EL (cell line): ENCODE measurements at places on chromosomes 7 and 10.

DNA sequence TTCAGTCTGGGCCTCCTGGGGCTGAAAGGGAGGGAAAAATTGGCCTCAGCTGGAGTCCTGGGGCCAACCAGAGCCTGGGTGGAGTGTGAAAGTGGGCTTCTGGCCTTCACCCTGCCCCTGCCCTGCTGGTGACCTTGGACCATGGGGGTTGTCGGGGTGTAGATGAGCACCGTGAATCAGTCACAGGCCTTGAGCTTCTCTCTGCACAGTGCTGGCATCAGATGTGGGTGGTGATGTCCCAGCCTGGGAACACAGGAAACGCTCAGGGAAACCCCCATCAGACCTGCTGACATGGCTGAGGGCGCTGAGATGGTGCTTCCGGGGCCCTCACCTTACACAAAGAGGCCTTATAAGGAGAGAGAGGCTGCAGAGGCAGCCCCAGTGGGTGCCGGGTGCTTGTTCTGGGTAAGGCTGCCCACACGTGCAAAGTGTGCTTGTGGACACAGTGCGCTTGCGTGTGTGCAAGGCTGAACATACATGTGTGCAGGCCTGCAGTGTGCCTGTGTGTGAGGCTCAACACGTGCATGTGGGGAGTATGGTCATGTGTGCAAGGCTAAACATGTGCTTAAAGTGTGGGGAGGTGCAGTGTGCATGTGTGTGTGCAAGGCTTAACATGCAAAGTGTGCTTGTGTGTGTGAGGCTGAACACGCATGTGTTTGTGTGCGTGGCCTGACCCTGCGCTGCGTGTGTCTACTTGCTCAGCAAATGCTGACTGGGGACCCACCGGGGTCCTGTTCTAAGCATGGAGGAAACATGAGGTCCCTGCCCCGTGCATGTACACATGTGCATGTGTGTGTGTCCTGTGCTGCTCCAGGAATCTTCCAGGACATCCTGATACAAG is 6.5 kb downstream of the ARPC1B start:
- DNase-seq, result no peak

- DNase-seq, result peak; percentile 28
Observed at GRCh38 chr7:123580406-123581161, 21.0 kb upstream of the ASB15 start.

DNA sequence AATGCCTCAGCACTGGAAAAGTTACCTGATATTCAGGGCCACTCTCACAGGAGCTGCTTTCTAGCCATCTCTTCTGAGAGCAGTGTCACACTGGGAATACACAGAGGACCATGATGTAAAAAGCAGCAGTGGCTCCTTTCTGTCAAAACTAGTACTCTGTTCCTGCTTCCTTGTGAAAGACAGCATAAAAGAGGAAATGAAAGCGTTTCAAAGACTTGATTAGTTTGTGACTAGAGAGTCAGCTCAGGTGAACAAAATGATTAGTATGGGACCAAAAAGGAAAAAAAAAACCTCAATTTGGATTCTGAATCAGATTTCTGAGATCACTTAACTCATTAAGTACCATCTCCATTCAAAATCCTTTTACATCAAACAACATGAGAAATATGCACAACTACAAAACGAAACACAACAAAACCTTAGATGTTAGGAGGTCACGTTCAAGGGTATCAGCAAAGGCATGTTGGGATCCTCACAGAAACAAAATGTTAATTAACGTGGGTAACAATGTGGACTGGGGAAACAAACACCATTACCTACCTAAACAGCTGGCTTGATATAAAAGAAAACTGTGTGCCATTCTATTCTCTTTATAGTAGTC is 103.7 kb downstream of the MACC1 start:
- DNase-seq, result no peak

DNA sequence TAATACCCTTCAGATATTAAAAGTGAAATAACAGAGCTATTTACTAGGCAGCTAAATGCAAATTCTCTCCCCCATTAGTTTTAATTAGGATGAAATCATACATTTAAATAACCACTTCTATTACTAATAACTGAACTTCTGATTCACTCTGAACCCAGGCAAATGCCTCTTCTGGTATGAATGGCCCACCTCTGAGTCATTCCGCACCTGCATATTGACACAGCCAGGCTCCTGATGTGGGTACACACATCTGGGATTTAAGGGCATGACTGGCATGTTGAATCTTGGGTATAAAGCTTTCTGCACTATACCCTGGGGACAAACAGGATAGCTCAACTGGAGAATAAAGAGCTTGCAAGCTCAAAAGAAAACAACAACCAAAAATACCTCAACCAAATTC is 140.9 kb downstream of the AUTS2 start:
- no peak for DNase-seq

GRCh38 chr7:155001756-155002410 is 1.0 kb downstream of the PAXIP1 start:
- peak; percentile 8 for DNase-seq

DNA sequence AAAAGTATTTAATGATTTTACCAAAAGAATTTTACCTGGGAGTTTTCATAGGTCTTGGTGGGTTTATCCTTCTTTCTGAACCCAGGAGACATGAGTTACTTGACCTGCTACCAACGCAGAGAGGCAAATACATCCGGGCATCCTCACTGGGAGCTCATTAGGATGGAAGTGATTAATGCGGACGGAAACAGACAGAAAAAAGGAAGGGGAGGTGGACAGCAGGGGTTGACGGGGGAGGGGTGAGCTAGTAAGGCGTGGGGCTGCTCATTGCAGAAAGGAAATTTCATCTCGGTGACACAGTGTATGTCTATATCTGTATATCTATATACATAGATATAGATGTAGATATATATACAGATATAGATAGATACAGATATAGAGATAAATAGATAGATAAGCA is 408.2 kb upstream of the ADARB2 start:
- no peak for DNase-seq

- peak; percentile 83 for DNase-seq
Observed at GRCh38 chr7:44490351-44491200, at the start of gene NUDCD3. Gene NUDCD3, minus strand, starts transcription at chr7:44490658. Its CDS starts 58 bp downstream, at chr7:44490600.

DNA sequence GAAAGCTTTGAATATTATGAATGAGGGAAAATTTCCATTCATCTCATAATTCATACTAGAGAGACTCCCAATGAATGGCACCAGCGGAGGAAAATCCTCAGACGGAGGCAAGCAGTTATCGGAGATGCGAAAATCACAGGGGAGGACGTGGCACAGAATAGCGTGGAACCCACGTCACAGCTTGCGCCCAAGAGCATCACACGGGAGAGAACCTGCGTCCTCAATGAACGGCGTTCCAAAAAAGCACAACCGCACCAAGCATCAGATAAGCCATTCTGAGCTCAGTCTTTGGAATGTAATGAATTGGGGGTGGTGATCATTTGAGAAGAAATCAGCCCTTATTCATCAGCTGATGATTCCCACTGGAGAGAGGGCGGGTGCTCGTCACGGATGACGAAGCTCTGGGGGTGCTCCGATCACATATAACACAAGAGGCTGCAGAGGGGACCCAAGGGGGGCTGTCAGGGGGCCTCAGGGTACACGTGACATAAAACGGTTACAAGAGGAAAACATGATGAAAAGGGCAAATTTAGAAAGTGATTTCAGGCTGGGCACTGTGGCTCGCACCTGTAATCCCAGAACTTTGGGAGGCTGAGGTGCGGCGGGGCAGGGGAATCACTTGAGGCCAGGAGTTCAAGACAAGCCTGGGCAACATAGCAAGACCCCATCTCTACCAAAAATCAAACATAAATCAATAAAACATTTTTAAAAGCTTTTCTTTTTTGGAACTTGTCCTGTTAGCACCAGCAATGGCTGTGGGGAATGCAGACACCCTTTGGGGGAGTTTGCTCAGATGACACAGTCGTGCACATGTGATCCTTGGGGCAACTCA is 33.8 kb upstream of the FIS1 start:
- no peak for DNase-seq

GRCh38 chr10:104337521-104337984 is 712 bp downstream of the ITPRIP start:
- DNase-seq, result peak; percentile 49

- DNase-seq, result no peak
Observed at GRCh38 chr7:134779741-134780065, 269 bp downstream of the CALD1 start.

DNA sequence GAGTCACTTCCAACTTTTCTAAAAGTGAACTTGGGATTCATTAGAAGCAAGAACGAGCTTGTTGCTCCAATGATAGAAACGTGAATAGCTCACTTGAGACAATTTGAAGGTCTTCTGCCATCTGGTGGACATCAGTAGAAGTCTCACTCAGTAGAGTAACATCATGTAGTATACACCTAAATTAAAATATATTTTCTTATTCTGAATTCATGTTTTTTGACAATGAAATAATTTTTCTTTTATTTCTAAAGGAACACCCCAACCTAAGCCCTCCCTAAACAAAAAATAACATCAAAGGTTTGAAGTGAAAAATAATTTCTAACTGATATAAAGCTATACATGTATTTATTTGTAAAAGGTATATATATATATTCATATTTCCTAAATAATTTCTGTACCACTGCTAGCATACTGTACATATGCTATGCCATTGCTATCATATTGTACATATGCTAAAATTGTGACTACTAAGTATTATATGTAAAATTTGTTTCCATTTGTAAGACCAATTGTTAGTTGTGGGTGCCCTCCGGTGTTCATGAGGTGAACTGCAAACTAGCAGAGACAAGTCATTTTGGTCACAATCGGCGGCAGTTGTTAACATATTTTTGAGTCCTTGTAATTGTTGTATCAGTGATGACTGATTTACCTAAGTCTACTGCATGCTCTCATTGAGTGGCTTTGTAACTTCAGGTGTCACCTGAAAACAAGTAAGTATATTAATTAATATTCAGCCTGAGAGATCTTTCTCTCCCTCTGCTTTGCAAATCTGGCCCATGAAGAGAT is 121.9 kb downstream of the PTPRZ1 start:
- peak; percentile 59 for DNase-seq

- DNase-seq, result no peak
Observed at GRCh38 chr10:5423771-5424170, 11.4 kb downstream of the NET1 start.

DNA sequence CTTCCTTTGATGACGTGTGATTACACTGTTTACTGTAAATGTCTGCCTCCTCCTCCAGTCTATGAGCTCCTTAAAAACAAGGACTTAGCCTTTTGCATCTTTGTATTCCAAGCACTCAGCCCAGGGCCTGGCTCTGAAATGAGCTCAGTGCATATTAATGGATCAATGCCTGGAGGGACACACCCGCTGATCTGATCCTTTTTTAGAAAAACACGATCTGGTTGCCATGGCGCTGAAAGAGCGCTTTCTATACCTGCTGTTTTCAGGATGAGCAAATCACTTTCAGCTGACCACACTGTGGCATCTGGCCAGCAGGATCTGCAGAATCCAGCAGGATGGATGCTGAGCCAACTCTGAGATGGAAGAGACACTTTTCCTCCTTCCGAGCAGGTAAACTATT is 37.8 kb upstream of the GARS1 start:
- no peak for DNase-seq

DNA sequence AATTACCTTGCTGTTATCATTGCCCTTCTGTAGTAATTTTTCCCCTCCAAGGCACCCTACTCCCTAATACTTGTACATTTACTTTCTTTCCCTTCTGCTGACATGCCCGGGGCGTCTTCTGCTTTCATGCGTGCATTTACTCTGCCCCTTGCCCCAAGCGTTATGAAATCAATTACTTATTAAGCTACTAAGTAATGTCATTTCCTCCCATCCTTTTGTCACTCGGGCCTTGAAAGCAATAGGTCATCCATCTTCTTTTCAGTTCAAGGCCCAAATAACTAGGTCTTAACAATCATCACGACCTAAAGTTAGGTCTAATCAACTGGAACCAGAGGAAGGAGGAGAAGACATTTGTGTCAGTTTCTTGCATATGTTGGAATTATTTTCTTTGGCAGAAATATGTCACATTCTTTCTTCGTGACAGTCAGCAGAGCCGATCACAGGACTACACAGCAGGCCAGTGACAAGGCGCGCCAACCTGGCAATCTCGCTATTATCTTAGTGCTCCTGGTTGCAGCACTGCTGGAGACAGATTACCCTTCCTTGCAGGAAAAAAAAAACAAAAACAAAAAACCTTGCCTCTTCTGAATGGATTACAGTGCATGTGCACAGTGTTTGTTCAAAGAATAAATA is 179.2 kb downstream of the RELN start:
- DNase-seq, result no peak

- DNase-seq, result no peak
Observed at GRCh38 chr10:87923233-87923632, 59.8 kb downstream of the PTEN start.

GRCh38 chr10:31321396-31321941 is 2.5 kb downstream of the ZEB1 start:
- DNase-seq, result no peak

- DNase-seq, result peak; percentile 57
Observed at GRCh38 chr10:78331391-78331922, 297.8 kb downstream of the RPS24 start.

- no peak for DNase-seq
Observed at GRCh38 chr10:86017841-86018734, 348.5 kb downstream of the GRID1 start.

GRCh38 chr10:71801361-71801760 is 28.0 kb upstream of the VSIR start:
- no peak for DNase-seq

DNA sequence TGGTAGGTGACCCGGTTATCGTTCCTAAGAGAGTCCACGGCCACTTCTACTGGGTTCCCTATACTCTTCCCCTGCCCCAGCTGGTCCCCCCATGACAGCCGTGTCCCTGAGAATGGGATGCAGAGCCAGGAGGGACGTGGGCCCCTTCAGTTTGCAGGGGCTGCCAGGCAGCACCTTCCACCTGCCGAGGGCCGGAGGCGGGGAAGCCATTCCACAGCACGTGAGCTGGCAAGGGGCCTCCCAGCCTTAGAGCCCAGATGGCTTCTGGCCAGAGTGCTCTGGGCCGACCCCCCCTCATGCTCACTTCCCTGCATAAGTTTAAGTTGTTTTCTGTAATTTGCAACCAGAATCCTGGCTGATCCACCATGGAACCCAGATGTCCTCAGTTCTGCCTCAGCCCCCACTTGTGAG is 39.0 kb downstream of the DIP2C start:
- DNase-seq, result no peak

DNA sequence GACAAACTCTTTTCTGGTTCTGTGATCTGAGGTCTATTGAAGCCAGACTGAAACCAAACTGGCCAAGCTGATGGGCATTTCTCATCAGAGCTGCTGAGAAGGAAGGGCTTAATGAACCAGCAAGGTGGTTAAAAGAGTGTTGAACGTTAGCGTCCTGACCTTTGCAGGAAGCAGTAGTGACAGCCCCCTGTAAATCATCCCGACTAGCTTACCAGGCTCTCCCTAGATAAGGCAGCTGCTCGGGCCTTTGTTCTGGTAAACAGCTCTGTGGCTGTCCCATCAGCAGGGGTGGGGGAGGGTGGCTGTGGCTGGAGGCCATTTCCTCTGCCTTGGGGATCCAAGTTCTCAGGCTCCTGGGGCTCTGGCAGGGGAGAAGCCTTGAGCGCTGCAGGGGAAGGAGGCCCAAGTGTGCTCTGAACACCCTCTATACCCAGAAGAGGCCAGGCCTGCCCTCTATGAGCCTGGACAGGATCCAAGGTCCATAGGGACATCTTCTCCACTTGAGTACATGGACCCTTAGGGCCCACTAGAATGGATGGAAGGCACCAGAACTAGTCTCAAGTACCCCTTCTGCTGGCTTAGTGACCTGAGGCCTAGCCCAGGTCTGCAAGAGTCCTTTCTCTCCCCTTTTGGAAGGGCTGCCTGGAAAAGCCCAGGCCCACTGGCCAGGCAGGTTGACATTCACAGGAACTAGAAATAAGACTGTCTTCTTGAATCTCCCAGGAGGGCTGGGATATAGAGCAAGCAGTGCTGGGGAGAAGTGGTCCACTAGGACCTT is 134.6 kb downstream of the ARHGAP22 start:
- no peak for DNase-seq
